HuH-7 (cell line): ENCODE measurements at places on chromosomes 3 and 15.

DNA sequence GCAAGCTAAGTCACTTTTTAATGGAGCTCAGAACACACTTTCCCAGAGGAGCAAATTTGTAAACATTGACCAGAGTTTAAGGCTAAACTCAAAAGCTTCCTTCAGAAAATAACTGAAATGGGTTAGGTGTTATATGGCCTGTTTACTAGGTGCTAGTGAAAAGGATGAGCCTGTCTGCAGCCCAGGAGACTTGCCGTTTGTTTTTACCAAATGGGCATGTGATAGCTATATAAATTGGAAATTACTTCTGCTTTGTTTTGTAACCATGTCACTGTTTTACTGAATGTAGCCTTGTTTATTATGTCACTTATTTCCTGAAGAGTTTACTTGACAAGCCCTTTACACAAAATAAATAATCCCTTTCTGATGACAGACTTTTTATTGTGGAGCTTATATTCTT is 109.4 kb upstream of the THSD4 start:
- DNase-seq = no peak

DNA sequence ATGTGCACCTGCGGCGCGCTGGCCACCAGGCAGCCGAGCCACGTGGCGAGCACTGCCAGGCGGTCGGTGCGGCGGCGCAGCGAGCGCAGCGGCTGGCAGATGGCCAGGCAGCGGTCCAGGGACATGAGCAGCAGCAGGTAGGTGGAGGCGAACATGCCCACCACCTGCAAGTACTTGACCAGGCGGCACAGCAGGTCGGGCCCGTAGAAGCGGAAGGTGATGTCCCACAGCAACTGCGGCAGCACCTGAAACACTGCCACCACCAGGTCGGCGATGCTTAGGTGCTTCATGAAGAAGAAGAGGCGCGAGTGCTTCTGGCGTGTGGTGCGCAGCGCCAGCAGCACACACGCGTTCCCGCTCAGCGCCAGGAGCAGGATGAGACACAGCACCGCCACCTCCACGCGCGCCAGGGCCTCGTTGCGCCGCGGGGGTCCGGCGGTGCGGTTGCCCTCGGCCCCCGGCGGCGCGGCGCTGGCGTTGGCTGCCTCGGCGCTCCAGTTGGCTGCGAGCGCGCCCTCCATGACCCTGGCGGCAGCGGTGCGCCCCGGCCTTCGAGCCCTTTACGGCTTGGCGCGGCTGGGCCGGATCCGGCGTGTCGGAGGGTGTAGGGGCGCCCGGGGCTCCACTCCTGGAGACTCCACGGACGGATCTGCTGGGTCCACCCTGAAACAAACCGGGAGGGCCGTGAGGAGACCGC is 1.6 kb downstream of the OXTR start:
- DNase-seq = no peak

DNA sequence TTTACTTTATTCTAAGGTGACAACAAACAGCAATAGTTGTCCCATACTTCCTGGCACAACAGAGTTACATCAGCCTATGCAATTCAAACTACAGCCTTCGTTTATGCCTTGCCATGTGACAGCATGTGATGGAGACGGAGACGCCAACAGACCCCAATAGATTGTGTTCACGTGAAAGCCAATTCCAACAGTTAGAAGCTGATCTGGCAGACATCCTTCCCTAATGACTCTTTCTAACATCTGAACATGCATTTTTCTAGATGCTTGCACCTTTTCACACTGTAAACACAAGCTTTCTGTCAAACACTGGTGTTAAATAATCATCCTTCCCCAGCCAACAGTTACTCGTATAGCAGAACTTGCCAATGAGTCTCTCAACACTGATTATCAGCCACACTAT is 694.4 kb upstream of the ALCAM start:
- DNase-seq = no peak

DNA sequence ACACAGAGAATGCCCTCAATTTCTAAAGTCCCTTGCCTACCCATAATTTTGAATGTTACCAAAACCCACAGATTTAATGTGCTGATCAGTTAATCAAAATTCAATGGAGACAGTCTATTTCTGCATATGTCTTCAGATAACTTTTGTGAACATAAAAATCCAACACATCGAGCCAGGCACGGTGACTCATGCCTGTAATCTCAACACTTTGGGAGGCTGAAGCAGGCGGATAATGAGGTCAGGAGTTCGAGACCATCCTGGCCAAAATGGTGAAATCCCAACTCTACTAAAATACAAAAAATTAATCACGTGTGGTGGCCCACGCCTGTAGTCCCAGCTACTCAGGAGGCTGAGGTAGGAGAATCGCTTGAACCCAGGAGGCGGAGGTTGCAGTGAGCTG is 49.3 kb downstream of the PEAK1 start:
- no peak for DNase-seq

- DNase-seq = no peak
These were observed 225.3 kb downstream of the GAP43 start for GRCh38 chr3:115848641-115849040.

DNA sequence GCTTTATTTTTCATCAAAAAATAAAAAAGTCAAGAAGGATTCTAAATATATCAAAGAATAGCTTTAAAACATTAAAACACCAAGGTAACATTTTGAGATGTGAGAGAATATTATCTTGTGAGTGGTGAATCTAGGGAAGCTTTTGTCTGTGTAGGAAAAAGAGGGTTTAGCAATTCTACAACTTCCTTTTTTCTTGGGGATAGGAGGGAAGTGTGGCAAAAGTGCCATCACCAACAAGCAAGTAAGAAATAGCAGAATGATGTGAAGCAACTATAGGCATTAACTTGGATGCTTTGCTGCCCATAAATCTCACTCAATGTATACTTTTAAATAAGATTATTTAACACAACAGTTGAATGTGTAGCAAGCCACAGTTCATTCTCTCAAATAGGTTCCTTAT is 57.8 kb upstream of the SUCLG2 start:
- no peak for DNase-seq

GRCh38 chr15:63969652-63970421 is 76.4 kb downstream of the DAPK2 start:
- DNase-seq = no peak

- no peak for DNase-seq
These were observed 73.9 kb downstream of the BOC start for GRCh38 chr3:113285226-113285625.
